Stimulated activated CD8-positive, alpha-beta memory T cell treated with anti-CD3 and anti-CD28 coated beads, Interleukin-7, amount 100 ng/mL, for 24 hours (primary cell): ENCODE measurements at places on chromosomes 13 and 19.

GRCh38 chr13:99862244-99862643 lies 109.3 kb downstream of the ZIC5 start:
- no peak for DNase-seq

GRCh38 chr19:37334179-37335071 lies 36.5 kb upstream of the ZNF527 start:
- peak; percentile 68 for DNase-seq

DNA sequence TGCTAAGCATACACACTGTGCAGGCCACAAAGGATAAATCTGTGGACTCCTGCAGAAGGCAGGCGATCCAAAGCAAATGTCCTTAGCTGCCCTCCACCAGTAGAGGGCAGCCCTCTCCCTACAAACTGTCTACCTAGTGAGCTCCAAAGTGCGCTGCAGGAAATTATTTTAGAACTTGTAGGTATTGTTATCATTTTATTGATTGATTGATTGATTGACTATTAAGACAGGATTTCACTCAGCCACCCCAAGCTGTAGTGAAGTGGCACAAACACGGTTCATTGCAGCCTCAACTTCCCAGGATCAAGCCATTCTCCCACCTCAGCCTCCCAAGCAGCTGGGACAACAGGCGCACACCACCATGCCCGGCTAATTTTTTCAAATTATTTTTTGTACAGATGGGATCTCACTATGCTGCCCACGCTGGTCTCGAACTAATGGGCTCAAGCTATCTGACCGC lies 37.3 kb downstream of the RNF6 start:
- peak; percentile 39 for DNase-seq

DNA sequence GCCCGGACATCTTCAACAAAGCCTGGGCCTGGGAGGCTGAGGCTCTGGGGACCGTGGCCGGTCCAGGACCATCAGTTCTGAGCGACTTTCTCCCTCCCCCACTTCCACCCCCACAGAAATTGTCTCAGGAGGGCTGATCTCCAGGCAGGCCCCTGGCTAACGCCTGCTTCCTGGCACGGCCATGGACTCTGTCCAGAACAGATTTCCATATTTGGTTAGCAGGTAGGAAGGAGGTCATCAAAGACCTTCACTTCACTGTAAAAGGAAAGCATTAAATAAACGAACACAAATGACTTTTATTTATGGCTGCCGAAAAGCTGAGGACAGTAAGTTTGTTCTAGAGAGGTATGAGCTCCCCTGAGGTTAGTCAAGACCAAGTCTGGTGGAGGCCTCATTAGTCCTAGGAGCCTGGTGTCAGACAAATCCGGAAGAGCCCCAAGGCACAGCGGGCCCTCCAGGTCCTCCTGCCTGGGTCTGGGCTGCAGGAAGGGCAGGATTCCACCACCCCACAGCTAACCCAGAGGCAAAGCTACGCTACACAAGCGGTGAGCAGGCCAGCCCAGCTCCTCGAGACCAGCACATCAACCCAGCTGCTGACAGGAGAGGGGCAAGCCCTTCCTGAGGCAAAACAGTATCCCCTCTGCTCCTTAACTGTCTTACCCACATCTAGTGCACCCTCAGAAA lies 4.6 kb upstream of the PLPP2 start:
- no peak for DNase-seq

GRCh38 chr19:50252111-50252886 lies 48.9 kb downstream of the MYH14 start:
- no peak for DNase-seq

DNA sequence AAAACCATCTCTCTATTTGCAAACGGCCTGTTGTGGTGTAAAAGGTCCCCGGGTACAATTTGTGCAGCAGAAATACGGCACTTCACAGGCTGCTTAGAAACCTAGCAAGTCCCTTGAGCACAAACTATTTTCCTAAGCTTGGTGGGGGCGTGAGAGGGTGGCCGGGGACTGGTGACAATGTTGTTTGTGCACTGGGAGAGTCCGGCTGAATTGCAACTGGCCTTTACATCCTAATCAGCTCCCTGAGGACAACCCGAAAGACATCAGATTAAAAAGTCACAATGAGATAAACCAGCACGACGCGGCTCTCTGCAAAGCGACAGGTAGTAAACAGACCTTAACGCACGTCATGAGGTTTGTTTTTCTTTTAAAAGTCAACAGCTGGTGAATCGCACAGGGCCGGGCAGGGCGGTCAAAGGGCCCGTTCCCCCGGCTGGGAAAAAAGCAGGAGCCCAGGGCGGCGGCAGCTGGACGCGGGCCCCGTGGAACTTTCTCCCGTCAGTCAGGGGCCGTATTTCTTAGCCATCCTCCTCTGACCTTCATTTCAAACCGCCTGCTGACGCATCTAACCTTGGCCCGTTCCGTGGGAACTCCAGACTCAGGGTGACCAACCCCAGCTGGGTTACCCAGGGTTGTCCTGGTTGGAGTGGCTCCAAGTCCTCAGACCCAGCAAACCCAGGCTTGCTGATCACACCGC lies 112.3 kb downstream of the GADD45B start:
- DNase-seq: no peak

- DNase-seq: no peak
Measured at GRCh38 chr13:77213644-77214043, 113.2 kb downstream of the MYCBP2 start.
